ENCODE measurements at places on chromosomes 11 and 22. TPM values are rescaled to one million over a fixed set of nuclear protein-coding genes. Genes with fewer than 3 reads are reported as not detected.

- no peak for DNase-seq
These were observed 89.1 kb downstream of the SWAP70 start for GRCh38 chr11:9753021-9753420.

MAJIN gene
- not detected for total RNA-seq

- no peak for DNase-seq
These were observed 57.5 kb upstream of the DDI1 start for GRCh38 chr11:103978616-103979595.

GTSE1 gene
- 1.5 TPM for total RNA-seq

NUCB2 gene
- total RNA-seq, result 80.6 TPM

DNA sequence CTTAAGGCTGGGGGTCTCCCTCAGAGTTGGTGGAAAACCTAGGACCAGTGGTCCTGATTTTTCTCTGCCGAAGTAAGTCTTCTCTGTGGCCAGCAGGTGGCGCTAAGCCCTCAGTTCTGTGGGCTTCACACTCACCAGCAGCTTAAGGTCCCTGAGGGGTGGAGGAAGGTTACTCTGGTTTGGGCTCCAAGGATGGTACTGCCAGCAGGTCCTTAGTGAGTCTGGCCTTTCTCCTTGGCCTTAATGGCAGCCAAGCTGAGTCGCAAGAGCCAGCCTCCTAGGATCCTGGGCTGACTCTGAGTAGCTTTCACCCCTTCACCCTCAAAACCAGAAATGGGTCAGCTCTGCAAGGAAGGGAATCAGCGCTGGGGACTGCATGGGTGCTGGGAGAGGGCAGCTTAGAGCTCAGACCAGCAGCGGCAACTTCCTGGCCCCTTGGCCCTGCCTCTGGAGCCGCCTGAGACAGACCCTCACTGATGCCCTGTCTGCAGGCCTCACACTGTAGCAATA, 4.4 kb downstream of the KCNJ11 start:
- peak; percentile 85 for DNase-seq

NOX4 gene
- total RNA-seq, result 0.14 TPM

GRCh38 chr11:115408036-115408921, 95.9 kb downstream of the CADM1 start:
- DNase-seq, result peak; percentile 38

- no peak for DNase-seq
These were observed 1078.9 kb downstream of the OPCML start for GRCh38 chr11:132453406-132453805.

GRCh38 chr11:117457835-117458234, 130.2 kb downstream of the CEP164 start:
- DNase-seq, result no peak

DNA sequence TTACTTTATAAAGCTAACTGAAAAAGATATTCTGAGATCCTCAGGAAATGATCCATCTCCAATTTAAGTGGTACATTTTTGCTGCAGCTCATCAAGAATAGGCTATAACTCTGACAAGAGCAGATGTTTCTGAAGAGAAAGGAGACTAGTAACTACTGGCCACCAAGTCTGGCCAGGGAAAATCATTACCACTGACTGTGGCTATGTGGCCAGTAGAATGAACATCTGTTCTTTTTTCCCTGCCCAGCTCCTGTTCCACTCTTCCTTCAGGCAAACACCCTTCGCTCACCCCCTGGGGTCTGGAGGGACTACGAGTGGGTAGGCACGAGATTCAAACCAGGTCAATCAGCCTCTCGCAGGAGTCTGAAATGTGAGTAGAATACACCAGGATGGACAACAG, 23.9 kb downstream of the TMEM123 start:
- DNase-seq, result no peak

- DNase-seq, result no peak
These were observed 18.0 kb upstream of the VPREB1 start for GRCh38 chr22:22226448-22227187.

MAPK8IP2 gene
- 30.1 TPM for total RNA-seq

- DNase-seq, result peak; percentile 59
These were observed 79.4 kb upstream of the PPARA start for GRCh38 chr22:46070803-46071450.
